Stimulated activated CD4-positive, alpha-beta T cell treated with anti-CD3 and anti-CD28 coated beads, Interleukin-12 subunit alpha, Interleukin-12 subunit beta, amount 100 ng/mL, for 24 hours (primary cell): ENCODE measurements at places on chromosomes 3 and 15.

DNA sequence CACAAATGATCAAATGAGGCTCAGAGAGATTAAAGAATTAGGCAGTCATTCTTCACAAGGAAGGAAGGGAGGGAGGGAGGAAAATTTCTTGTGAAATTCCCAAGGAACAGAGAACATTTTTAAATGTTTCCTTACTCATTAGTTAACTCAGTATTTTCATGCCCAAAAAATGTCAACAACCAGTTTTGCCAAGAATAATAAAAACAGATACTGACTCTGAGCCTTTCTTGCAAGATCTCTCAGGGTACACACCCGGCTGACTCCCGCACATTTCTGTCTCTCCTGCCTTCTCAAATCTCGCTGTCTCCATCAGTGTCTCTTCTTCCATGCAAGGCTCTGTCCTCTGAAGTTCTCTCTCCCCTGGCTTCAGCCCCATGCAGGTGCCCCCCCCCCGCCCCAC is 265.9 kb downstream of the TJP1 start:
- DNase-seq, result no peak

DNA sequence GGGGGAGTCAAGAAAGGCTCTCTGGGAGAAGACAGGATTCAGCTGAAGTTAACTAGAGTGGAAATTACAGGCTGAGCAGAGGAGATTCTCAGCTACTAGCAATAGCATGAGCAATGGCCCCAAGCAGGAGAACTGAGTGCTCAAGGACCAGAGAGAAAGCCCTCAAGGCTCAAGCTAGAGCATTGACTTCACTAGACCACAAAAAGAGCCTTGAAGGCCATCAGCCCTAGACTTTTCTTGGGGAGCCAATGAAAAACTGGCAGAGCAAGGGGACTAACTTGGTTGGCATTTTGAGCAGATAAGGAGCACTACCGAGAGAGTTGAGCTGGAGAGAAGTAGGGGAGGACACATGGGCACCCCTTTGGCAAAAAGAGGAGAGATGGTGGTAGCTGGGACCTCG is 277.6 kb downstream of the FEZF2 start:
- no peak for DNase-seq

- DNase-seq, result no peak
These were observed 27.1 kb upstream of the MAGEF1 start for GRCh38 chr3:184738982-184739381.

DNA sequence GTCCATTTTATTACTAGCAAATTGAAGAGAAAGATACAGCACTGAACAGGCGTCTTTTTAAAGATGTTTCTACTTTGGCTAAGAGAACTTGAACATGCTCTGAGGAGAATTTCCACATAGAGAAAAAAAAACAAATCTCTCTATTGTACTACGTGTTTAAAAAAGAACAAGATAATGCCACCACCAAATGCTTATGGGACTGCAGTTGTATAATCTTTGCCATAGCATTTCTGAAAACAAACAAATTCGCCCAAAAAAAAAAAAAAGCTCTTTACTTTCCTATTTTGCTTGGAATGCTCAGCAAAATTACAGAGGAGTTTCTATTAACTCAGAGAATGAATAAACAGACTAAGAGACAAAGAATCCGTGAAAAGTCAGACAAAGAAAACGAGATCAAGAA is 114.2 kb downstream of the CNTN3 start:
- no peak for DNase-seq

DNA sequence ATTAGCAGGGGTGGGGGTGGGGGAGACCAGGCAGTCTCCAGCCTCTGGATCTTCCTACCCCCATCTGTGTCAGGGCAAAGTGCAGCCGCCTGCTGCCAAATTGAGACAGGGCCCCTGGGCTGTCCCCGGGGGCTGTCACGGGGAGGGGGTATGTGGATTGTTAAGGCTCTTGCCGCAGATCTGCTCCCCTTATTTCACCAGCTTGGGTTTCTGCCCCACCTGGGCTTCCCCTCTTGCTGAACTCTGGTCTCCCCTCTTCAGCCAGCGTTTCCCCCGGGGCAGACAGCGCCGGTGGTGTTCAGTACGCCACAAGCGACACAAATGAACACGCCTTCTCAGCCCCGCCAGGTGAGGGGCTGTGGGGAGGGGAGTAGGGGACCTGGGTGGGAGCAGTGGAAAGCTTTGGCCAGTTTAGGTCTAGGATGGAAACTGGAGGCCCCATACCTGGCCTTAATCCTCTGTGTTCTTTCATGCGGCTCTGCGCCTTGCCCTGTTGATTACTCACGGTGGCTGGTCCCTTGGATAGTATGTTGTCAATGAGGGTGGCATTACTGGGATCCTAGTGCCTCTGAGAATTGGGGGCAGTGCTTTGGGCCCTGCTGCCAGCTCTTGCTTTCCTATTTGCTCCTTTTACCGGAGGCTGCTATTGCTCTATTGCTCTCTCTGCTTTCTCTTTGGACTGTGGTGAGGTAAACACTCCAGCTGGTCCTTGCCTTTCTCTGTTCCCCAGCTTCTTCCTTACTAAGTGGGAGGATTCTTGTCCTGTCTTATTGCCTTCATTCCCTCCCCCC is 1.7 kb downstream of the EIF4G1 start:
- DNase-seq, result no peak
